Kidney (tissue), 22 donors: ENCODE measurements at places on chromosomes 13 and 19. TPM values are rescaled to one million over a fixed set of nuclear protein-coding genes. Genes with fewer than 3 reads are reported as not detected.

GRCh38 chr13:108156749-108157148, 58.6 kb downstream of the LIG4 start:
- DNase-seq, result no peak

DNA sequence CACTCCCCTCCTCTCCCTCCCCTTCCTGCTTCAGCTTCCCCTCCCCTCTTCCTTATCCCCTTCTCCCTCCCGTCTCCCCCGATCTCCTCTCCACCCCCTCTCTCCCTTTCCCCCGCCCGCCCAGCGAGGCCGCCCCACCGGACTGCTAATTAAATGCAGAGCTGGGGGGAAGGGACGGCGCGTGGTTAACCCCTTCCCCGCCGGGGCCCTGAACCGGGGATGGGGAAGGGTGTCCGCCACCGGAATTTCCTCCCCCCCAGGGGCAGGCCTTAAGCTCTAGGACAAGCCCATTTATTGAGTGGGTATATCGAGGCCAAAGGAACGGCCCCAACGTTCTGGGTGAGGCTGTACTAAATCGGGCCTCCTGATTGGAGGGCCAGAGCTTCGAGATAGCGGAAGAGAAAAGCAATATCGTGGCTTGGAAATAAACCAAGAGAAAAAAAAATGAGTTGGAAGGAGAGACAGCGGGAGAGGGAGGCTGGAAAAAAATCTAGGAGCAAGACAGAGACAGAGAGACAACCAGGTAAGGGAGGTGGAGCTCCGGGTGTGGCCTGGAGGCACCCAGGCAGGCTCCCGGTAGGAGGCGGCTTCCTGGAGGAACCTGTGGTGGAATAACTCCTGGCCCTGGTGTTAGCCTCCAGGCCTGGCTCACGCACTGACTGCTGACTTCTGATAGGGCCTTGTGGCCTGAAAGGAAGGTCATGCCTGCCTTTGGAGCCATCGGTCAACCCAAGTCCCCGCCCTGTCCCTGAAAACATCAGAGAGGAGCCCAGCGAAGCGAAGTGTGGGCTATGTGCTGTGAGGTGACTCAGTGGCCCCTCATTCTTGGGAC, 11.6 kb upstream of the JUND start:
- peak; percentile 90 for DNase-seq

DNA sequence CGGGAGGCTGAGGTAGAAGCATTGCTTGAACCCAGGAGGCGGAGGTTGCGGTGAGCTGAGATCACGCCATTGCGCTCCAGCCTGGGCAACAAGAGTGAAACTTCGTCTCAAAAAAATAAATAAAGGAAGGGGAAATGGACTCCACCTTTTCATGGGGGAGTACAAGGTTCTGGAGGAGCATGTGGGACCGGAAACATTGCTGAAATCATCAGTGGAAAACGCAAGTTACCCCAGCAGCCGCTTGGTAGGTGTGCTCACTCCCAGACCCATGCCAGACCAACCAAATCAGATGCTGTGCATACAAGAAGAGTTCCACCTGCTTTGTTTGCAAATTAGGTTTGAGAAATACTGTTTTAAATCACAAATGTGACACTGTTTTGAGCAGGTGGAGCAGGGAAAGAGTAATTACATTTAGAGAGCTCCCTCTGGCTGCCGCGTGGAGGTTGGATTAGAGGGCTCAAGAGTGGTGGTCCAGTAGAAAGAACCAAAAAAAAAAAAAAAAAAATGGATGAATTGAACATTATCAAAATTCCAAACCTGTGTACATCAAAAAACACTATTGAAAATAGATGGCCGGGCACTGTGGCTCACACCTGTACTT, 4.9 kb downstream of the ERICH4 start:
- DNase-seq, result no peak

- DNase-seq, result no peak
These were observed 132.7 kb downstream of the CACNA1A start for GRCh38 chr19:13373599-13373998.

GRCh38 chr13:22839603-22840530, 340.9 kb upstream of the SGCG start:
- peak; percentile 81 for DNase-seq

- no peak for DNase-seq
These were observed 1333.4 kb upstream of the MIR17HG start for GRCh38 chr13:90014038-90014437.

GRCh38 chr13:105814902-105815250, 720.6 kb downstream of the EFNB2 start:
- no peak for DNase-seq

DNA sequence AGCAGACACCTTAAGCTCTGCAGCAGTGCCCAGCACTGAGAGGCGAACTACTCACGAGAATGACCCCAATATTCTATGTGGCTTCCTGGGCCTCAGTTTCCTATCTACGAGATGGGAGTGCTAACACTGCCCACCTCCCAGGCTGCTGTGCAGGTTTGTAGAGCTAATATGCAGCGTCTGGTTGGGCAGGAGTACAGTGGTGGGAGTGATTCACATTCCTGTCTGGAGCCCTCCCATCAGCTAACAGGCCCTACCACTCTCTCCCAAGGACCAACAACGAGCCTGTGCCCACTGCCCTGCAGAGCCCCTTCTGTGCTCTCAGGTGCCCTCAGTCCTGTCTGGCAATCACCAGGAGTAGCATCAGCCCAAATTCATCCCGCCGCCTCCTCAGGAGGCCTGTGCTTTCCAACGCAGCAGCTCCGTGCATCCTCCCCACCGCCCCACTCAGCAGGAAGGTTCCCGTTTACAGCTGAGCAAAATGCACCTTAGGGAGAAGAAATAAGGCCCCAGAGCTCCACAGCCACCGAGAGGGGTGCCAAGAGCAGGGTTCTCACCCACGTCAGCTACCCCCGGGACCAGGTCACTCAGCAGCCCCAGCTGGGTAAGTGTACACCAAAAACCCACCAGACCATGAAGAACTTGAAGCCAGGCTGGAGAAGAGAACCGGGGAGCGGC, 6.6 kb downstream of the AKT2 start:
- peak; percentile 38 for DNase-seq

DNA sequence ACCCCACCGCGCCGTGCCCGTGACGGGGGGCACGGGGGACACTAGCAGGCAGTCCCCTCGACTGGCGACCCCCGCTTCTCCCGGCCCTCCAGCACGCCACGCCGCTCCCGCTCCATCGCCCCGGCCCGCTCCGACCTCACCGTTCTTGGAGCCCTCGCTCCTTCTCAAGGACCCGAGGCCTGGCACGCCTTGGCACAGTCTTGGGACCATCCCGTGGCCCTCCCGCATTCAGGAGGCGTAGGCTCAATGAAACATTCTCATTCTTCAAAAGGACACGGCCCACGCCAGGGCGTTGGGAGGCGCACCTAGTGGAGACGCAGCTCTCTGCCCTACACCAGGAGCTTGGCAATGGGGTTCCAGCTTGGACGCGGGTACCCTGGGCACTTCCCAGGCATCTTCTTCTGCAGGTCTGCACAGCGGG, 473 bp upstream of the CERS1 start:
- DNase-seq, result peak; percentile 62

DNA sequence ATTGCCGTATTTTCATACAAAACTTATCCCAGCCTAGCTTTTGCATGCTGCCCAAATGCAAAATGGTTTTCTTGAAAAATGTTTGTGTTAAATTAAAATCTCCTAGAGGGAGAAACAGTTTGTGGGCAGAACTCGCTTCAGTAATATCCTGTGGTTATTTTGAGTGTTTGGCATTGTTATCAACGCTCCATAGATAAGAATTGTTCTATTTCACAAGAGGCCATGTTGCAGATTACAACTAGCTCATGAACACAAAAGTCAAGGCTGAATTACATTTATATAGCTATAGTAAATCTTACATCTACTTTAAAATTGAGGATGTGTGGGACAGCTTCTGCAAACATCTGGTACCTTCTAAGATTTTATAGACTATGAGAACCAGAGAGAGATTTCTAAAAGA, 447.9 kb downstream of the DCT start:
- no peak for DNase-seq

GRCh38 chr19:17125062-17125727, 49.6 kb downstream of the MYO9B start:
- no peak for DNase-seq

Gene LACC1
- 3.1 TPM for polyA plus RNA-seq

GRCh38 chr19:22945560-22945959, 57.4 kb downstream of the ZNF728 start:
- no peak for DNase-seq

Gene SLC25A41
- polyA plus RNA-seq, result 0.69 TPM

DNA sequence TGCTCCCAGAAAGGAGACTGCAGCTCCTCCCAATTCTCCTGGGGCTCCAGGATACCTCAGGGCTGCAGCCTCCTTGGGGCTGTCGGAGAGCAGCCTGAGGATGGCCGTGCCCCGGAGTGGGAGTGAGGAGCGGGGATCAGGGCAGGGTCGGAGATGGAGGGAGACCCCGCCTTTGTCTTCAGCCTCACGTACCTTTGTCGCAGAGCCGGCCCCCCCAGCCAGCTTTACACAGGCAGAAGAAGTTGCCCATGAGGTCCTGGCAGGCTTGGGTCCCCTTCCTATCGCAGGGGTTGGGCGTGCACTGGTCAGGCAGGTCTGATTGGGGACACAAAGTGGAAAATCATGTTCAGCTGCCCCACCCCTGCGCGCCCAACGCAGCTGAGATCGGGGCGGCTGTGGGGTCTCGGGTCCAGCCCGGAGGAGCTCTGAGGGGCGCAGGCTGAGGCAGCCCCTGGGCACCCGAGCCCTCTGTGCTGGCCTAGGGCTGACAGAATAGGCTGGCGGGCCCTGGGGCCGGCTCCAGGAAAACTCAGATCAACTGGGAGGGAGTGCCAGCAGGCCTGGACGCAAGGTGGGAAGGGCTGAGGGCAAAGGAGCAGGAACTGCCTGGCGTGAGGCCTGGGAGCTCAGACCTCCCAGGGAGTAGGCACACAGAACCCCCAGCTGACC, 24.2 kb downstream of the GAS6 start:
- no peak for DNase-seq

Gene ZNF829
- 1.2 TPM for polyA plus RNA-seq

- DNase-seq, result peak; percentile 88
These were observed 757 bp downstream of the FBN3 start for GRCh38 chr19:8148410-8149260.

Gene LIM2
- polyA plus RNA-seq, result not detected

DNA sequence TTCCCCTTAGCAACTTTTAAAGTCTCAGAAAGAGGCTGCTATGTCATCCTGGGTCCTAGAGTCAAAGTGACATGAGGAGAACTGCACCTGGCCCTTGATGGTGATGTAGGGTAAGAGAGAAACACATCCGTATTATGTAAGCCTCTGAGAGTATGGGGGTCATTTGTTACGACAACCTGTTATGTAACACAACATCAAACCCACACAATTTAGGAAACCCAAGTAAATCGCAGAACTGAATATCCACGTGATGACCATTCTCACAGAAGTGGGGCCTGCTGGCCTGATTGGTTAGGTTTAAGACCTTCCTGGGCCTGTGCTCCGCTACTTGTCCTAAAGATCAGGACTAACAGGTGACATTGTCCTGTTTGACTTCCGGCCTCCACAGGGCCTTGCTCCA, 15.3 kb upstream of the B3GLCT start:
- no peak for DNase-seq
